ENCODE measurements at places on chromosomes 2 and 18.

DNA sequence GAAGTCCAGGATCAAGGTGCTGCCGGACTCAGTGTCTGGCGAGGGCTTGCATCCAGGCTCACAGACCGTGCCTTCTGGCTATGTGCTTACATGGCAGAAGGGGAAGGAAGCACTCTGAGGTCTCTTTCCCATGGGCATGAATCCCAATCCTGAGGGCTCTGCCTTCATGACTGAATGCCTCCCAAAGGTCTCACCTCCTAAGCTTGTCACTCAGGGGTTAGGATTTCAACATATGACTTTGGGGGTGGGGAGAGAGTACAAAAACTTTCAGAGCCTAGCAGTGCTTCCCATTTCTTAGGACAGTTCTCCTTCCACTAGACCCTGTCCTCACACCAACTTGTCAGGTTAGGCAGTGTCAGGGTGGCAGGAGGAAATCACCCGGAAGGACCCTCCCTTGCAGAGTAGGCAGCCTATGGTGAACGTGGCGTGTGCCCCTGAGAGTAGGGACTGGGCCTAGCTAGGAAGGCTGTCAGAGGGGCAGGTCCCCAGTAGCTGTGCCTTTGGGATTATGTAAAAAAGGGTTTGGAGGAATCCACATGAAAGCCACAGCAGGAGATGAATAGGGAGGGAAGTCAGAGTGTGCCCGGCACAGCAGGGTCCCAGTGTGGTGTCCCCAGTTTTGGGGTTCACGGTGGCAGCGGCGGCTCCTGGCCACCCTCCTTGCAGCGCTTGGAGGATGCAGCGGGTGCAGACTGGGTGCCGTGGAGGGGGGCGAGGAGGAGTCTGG, 233.3 kb downstream of the LDLRAD4 start:
- no peak for DNase-seq

GRCh38 chr18:62763101-62763521, 47.8 kb downstream of the PHLPP1 start:
- DNase-seq: no peak

GRCh38 chr18:7941533-7941932, 374.4 kb downstream of the PTPRM start:
- no peak for DNase-seq

DNA sequence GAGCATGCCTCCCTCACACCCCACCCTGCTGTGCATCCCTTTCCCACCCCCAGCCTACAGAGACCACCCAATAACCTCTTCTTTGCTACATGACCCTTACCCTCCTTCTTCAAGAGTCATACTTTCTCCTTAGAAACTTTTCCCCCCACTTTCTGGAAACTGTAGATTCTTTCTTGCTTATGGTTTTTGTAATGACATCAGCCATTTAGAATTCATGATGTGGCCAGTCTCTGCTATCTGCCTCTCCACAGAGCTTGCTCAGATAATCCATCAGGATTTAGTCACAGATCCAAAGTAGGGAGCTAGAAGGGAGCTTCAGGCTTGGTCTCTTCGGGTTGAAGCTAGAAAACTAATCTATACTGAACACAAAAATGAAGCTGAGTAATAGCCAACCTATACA, 36.5 kb downstream of the GALM start:
- no peak for DNase-seq

DNA sequence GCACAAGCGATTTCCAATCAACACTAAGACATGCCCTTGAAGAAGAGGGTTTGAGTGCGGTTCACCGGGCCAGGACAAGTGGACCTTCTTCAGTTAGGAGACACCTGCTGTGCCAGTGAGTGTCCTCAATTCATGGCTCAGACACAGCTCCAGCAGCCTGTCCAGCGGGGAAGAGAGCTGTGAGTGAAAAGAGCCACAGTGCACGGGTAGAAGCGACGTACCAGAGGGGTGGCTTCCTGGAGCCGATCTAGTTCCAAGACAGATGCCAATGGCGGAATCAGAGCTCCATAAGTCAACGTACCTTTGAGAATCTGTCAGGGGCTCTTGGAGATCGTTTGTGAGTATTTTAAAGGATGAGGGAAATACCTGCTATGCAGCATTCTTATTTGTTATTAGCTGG, 119.9 kb upstream of the SALL3 start:
- DNase-seq: no peak

DNA sequence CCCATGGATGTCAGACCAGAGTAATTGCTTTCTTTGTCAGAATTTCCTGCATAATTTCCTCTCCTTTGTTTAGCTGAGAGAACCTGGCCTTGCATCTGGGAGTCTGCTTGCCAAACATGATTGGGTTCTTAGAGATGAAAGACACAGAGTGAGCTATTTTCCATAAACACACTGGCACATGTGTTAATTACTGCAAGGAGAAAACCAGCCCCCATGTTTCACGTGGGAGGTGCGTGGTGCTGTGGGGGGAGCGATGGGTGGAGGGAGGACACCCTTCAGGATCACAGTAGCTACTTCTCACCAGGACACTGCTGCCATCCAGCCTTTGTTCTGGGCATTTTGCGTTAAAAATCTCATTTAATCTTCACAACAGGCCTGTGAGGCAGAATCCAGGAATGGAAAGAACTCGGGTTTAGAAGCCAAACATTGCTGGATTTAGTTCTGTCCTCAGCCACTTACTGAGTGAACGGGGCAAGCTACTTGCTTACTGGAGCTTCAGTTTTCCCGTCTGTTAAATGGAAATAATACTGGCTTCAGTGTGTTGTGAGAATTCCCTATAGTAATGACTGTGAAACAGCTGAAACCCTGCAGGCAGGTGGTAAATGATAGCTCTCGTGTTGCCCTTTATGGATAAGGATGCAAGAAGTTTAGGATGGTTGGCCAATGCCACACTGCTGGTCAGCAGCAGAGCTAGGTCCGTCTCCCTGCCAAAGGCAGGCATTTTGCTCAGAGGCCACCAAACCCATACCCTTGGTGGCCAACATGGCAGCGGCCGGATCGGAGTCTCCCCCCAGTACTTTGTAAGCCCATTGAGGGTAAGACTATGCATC, 100.1 kb upstream of the ASAP2 start:
- no peak for DNase-seq

GRCh38 chr2:160252278-160252887, 52.3 kb upstream of the ITGB6 start:
- no peak for DNase-seq

DNA sequence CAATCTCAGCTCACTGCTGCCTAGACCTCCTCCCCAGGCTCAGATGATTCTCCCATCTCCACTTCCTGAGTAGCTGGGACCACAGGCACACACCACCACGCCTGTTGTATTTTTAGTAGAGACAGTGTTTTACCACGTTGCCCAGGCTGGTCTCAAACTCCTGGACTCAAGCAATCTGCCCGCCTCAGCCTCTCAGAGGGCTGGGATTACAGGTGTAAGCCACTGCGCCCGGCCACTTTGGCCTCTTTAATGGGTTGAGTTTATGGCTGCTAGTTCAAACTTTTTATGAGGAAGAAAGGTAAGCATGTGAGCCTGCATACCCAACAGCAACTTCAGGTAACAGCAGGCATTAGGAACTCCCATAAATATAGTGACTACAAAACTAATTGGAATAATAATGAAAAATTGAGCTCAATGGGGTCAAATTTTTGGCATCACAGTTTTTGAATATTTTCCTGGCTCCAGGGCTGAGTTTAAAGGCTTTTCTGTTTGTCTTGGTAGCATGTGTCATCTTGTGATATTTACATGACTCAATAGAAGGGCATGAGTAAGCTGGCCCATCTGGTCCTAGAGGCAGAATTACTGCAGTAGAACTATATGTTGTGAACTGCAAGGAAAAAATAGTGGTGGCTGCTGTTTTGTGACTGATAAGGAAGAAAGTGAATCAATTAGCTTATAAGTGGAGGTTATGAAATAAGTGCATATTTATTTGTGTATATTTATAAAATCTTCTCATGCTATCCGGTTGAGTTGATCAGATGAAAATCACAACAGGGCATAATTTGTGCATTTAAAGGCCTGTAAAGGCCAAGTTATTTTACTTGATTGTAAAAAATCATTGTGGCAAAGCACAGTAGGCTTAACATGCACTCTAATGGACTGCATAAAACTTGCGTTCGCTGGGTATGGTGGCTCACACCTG, 24.8 kb downstream of the GALM start:
- DNase-seq: no peak

DNA sequence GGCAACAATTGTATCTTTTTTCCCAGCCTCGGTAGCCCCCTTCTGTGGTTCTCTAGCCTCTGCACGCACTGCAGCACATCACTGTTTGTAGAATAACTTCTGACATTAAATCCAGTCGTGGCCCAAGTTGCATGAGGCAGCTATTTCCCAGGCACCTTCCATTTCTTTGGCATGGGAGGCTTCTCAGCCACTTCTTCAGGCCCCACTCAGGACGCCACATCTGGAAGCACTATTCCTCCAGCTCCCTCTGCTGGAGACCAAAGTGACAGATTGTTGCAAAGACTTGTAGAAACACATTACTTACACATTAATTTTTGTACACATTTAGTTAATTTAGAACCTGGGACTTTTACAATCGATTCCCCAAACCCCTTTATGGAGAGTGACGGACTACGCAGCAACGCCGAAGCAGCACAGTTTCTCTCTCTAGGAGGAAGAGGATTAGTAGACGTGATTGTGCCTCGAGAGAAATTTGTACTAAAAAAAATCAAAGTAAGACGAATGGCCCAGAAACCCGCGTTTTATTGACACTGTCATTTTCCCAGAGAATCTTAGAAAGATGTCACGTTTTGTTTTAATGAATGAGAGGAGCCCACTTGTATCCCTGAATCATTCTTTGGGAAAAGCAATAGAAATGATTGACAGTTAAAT, 57.8 kb upstream of the RGPD5 start:
- DNase-seq: no peak

DNA sequence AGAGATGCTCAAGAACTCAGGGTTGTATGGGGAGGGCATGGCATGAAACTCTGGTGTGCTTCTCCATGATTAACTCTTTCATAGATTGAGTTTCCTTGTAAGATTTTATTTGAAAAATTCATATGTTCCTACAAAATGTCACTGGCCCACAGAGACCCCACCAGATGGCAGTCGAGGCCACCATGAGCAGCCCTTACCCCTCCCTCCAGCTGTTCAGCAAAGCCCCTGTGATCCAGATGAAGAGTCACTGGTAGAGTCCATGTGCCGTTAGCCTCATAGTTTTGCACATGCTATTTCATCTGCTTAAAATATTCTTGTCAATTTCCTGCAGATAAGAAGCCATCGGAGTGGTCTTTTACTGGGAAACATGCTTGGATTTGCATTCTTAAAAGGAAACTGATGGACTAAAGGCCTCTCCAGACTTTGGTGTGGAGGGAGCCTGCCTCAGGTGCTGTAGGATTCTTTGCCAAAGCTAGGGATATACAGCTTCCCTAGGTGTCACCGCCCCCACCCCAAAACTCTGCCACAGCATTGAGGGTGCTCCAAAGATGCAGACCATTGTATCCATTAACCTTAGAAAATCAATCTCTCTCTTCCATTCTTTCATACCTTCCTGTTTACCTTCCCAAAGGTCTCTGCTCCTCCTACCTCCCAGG, 18.8 kb downstream of the ZNF385B start:
- DNase-seq: no peak

DNA sequence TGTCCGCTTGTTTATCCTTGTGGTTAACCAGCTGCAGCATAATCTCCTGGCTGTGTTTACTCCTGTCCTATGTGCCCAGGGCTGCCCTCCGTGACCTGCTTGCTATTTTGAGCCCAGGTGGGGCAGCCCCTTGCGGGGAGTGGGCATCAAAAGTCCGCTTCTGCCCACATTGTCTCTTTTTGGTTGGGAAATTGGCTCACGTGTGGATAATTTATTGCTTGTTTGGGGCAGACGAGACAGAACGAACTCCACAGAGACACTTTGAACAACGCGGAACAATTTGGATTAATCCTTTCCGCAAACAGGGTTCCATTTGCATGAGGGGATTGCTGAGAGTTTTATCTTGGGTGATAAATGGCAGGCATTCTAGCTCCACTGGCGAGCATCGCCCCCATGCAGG, 8.1 kb upstream of the CXCR4 start:
- no peak for DNase-seq

GRCh38 chr2:11805024-11805423, 58.6 kb downstream of the LPIN1 start:
- no peak for DNase-seq

DNA sequence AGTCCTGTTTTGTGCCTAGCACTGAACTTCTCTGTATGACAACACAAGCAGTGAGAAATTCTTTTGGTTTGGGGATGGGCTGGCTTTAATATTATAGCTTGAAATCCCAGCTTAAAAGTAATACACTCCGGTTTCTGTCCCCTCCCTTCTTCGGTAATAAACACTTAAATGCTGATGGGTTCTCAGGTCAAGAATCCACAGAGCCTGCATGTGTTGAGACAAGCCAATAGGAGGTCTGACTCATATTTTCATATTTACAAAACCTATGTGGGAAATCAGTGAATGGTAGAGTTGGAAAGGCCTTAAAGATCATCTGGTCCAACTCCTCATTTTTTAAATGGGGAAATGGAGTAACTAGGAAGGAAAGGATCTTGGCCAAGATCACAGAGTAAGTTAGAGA, 47.5 kb downstream of the VSNL1 start:
- DNase-seq: no peak

DNA sequence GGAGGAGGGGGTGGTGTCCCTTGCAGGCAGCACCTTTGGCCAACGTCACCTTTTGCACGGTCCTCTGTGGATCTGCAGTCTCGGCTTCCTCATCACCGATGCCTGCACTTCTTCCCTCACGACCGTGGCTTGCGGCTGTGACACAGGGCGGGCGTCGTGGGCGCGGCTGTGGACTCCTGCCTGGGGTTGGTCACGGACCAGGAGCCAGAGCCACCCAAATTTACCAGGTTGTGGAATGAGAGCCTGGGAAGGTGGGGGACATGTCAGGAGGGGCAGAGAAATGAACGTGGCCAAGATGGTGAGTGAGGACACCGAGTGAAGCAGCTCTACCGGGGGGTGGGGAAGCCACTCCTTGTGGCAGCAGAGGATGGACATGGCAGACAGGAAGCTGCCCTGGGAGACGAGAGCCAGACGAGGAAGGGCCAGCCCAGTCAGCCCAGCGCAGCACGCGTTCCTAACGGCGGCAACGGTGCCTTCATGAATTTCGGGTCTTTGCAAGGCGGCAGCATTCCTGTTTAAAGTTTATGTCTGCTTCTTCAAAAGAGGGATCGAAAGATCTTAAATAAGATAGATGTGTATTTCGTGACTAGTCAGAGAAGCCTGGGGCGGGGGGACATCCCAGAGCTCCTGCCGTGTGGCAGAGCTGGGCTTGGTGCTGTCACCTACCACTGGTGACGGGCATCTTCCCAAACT, 84.2 kb downstream of the LRRFIP1 start:
- no peak for DNase-seq

DNA sequence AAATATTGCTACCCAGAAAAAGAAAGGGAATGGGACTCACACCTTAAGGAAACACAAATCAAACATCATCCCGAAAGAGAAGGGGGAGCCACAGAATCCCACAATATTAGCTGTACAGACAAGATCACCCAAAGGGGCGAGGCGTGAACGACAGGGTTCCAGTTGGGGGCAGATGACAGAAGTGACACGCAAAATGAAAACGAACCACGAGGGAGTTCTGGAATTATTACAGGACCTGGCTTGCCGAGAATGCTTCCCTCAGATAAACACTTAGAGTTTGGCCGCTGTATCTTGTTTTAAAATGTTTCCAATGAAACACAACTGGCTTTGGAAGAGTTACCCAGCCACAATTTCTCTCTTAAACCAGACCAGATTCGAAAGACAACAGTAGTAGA, 60.4 kb downstream of the C2orf76 start:
- no peak for DNase-seq

GRCh38 chr2:138507267-138507666, 5.7 kb downstream of the SPOPL start:
- DNase-seq: no peak

- DNase-seq: no peak
These were observed 3.5 kb upstream of the THUMPD2 start for GRCh38 chr2:39782591-39782990.

GRCh38 chr2:45930396-45930792, 278.9 kb downstream of the PRKCE start:
- DNase-seq: no peak
